ENCODE measurements at places on chromosomes 7 and 10.

DNA sequence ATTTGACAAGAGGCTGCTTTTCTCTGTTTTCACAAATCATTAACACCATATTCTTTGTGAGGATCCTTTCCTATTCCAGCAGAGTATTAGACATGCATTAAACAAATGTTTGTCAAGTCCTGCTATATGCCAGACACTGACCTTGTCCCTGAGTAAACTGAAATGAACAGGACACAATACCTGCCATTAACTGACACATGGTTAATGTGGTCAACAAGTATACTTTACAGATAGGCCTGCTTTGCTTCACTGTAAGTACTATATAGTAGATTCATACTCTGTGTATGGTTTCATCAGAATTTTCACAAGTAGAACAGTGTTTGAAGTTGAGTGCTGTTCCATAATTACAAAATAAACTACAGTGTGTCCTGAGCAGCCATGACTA lies 5.9 kb downstream of the TNKS2 start:
- no peak for DNase-seq

DNA sequence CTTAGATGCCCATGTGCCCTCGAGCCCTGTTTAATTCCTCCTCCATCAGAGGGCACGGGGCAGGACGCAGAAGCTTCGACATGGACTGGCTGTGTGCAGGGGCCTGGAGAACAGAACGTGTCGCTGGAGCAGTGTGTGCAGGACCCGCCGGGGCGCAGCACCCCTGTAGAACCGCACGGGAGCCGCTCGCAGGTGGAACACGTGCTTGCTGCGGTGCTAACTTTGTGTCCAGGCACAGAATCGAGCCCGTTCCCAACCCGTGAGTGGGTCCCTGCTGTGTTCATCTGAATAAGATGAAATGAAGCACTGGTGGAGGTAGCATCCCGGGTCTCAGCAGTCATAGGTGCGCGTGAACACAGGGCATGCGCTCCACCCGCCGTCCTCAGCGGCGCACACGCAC lies 116.9 kb downstream of the WDR37 start:
- DNase-seq: no peak

DNA sequence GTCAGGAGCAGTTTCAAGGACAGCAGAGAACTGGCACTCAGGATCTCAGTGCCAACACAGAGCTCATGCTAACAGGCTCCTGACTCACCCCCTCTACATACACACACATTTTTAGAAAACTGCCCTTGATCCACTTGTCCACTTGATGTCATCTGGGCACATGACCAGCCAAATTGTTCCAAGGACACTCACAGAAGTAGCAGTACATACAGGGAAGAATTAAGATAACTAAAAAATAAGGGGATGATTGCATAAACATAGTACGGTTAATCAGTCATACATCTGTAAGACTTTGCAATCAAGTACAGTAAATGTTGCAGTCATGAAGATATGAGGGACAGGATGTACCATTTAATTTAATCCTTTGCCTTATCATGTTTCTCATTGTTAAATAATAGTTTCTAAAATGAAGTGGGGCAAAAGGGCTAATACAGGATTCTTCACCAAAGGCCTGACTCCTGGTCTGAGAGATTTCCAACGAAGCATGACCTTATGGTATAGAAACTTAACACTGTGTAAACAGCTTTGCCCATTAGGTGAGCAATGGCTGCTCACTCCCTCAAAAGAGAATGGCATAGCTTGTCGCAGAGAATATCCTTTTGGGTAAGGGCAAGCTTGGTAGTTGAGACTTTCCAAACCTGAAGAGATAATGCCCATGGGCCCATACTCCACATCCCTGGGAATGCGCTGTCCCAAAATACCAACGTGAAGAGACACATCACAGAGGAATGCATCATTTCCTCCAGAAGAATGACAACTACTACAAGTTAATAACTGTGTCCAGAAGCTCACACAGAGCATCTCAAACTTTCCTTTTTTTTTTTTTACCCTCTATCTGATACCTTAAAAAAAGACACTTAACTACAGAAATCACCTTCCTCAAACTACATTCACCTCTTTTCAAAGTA lies 94.1 kb downstream of the ARMH3 start:
- no peak for DNase-seq

DNA sequence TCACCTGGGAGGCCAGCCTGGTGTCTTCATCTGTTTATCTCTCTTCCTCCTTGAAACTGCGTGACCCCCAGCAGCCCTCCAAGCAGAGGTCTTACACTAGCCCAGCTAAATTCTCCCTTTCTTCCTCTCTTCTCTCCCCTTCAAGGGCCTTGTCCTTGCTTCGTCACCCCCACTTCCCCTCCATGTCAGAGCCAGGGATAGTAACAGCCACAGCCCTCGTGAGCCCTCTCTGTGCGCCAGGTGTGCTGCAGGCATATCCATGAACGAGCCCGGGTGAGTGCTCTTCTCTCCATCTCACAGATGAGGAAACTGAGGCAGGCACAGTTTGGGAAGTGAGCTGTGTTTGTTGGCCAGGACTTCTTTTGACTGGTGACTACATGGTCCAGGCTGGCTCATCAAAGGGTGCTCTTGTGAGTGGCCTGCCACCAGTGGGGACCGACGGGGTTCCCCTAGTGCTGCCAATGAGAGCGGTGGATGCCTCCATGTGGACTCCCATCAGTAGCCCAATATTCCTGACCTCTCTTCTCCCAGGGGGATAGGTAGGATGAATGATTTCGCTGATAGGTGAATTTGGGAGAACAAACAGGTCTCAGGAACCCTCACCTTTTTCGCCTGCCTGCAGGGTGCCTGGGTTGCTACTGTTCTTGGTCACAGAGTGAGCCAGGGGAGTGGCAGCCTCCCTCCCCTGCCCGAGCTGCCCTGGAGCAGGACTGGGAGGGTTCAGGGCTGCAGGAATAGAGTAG lies 38.1 kb downstream of the ADRA2A start:
- no peak for DNase-seq

GRCh38 chr7:101241015-101241363 lies 3.4 kb upstream of the CLDN15 start:
- no peak for DNase-seq
